CD14-positive monocyte (primary cell): ENCODE measurements at places on chromosomes 16 and 17. TPM values are rescaled to one million over a fixed set of nuclear protein-coding genes. Genes with fewer than 3 reads are reported as not detected.
A peak's percentile ranks its signal among the peaks of the same experiment; 100 is the strongest.

DNA sequence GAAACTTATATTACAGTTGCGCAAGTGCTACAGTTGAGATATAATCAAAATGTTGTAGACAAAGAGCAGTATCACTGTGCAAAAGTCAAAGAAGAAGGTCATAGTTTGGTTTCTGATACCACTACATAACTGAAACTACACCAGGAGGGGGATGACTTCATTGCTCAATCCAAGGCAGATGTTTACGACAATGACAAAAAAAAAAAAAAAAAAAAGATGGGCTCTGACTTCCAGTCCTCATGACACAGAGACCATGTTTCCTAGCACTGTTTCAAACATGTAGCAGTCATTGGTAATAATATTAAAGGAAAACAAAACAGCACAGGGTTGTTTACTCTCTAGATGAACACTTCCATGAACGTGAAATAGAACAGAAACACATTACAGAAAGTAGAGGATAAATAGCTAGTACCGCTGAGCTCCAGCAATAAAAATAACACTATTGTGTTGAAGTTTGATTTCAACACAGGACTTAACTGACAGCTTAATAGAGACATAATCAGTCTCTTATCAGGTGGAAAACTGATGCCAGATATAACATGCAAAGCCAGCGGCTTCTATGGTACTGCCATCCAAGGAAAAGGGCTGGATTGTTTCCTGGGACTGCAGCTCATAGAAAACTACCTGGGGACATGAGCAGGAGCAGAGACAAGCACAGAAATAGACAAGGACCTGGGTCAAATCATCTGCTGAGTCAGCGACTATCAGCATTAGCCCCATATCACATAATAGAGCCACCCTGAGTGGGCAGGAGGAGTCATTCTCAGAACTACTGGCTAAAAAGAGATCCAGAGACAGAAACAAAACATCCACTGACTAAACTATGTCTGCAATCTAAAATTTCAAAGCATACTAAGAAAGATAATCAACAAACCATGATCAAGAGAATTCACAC is 463.6 kb upstream of the SOX9 start:
- no peak for DNase-seq

- no peak for DNase-seq
These were observed at the start of gene PRSS21 for GRCh38 chr16:2816751-2817339. Gene PRSS21 (plus strand): TSS chr16:2817237. CDS start chr16:2817269, 32 bp downstream.

- no peak for DNase-seq
These were observed 7.9 kb downstream of the CLUAP1 start for GRCh38 chr16:3508736-3509135.

GRCh38 chr17:75689441-75689873 is 22.3 kb downstream of the SAP30BP start:
- DNase-seq = peak; percentile 6

Gene XYLT1
- 1.6 TPM for polyA plus RNA-seq

- DNase-seq = no peak
These were observed 3.7 kb upstream of the SLC16A11 start for GRCh38 chr17:7047566-7047965.

Gene PROCA1
- 0.31 TPM for polyA plus RNA-seq

DNA sequence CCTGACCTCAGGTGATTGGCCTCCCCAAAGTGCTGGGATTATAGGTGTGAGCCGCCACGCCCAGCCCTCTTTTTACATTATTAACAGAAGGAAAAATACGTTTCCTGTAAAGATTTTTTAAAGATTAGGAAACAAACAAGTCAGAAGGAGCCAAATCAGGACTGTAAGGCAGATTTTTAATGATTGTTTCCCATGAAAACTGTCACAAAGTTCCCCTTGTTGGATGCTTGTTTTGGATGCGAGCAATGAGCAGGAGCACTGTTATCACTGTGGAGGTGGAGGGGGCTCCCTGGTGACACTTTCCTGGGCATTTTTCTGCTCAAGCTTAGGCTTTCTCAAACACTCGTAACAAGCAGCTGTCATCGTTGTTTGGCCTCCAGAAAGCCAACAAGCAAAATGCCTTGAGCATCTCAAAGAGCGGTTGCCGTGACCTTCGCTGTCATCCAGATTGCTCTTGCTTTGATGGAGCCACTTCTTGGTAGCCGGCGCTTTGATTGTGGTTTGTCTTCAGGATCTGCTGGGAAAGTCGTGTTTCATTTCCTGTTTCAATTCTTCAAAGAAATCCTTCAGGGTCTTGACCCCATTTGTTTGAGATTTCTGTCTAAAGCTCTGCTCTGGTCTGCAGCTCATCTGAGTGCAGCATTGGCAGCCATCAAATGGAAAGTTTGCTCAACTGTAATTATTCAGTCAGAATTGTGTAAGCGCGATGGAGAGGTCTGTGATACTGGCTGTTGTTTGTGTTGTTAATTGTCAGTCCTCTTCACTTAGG is 128.7 kb downstream of the RPTOR start:
- DNase-seq = no peak

DNA sequence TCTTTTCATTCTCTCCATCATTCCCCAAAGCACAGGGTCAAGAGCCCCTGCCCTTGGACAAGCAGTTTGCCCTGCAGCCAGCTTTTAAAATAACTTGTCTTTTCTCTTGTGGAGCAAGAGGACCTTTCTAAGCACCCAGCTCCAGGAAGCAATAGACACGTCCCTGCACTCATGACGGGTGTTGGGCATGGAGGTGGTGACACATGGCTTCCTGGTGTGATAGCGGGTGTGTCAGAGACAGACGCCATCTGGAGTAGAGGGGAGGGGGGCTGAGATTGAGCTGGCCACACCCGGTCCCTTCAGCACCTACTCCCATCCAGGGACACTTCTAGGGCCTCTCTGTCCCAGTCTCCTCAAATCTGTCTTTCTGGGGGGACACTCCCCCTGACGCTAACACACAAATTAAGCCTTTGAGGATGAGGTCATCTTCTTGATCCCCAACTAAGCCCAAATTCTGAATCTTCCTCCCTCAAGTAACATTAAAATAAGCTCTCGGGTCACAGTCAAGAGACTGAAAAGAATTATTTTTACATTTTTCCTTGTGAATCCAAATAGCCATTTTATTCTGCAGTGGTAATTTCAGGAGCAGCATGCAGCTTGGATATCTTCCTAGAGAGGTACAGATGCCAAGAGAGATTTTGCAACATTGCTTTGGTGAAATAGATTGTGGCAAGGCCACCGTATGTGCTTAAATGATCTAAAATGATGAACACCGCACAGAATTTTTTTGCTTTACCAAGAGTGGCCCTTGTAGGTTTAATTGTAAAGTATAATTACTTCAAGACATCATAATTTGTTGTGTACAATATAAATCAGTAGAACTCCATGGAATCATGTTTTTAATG is 216.6 kb upstream of the IRX3 start:
- DNase-seq = no peak

GRCh38 chr16:11320170-11320569 is 25.1 kb upstream of the RMI2 start:
- DNase-seq = no peak

Gene HSD11B2
- not detected in 2 replicates for polyA plus RNA-seq
